ENCODE measurements at places on chromosomes 16 and 17.

DNA sequence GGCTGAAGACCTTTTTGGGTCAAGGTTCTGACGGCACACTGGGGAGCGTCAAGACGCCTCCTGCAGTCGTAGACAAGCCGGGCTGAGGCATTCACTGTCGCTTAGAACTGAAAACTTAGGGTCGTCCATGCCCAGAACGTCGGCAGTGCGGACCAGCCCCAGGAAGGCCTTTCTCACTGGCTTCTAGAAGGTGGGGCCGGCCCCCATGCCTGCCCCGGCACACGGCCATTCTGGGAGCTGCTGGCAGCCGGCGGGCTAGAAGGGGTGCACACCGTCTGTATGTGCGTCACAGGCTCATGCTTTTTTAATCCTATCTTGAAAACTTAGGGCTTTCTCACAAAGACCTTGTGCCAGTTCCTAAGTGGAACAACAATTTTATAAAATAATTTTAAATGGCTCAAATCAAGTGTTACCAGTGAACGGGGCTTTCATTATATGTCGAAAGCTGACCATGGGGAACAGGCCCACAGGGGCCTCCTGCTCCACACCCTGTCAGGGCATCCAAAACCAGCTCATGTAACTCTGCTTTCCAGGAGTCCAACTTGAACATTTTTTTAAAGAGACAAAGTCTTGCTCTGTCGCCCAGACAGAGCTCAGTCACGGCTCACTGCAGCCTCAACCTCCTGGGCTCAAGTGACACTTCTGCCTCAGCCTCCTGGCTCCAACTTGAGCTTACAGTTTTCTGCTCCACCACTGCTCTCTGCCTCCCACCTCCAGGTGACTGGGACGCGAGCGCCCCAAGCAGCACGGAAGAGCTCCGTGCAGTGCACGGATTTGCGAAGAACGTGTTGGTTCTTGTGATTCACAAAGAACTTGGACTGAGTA, 111.2 kb downstream of the ANKRD11 start:
- DNase-seq = no peak

- DNase-seq = peak; percentile 78
Observed at GRCh38 chr17:67474081-67474661, 97.1 kb downstream of the PITPNC1 start.

DNA sequence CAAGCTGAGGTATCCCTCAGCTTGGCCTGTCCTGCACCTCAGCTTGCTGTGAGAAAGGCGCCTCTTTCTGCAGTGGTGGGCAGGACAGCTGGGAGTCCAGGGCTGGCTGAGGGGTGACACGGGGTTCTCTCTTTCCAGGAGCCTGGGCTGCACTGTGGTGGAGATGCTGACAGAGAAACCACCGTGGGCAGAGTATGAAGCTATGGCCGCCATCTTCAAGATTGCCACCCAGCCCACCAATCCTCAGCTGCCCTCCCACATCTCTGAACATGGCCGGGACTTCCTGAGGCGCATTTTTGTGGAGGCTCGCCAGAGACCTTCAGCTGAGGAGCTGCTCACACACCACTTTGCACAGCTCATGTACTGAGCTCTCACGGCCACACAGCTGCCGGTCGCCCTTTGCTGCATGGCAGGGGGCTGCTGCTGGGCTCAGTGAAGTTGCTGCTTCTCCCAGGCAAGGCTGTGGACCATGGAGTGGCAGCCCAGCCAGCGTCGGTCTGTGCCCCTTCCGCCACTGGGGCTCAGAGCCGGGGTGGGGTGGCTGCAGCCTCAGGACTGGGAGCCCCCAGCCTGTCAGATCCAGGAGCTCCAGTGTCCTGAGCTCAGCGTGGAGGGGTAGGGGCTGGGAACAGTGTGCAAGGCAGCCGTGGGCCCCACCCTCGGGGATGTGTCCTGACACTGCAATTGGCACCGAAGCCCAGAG, 6.4 kb downstream of the LIMD2 start:
- no peak for DNase-seq

DNA sequence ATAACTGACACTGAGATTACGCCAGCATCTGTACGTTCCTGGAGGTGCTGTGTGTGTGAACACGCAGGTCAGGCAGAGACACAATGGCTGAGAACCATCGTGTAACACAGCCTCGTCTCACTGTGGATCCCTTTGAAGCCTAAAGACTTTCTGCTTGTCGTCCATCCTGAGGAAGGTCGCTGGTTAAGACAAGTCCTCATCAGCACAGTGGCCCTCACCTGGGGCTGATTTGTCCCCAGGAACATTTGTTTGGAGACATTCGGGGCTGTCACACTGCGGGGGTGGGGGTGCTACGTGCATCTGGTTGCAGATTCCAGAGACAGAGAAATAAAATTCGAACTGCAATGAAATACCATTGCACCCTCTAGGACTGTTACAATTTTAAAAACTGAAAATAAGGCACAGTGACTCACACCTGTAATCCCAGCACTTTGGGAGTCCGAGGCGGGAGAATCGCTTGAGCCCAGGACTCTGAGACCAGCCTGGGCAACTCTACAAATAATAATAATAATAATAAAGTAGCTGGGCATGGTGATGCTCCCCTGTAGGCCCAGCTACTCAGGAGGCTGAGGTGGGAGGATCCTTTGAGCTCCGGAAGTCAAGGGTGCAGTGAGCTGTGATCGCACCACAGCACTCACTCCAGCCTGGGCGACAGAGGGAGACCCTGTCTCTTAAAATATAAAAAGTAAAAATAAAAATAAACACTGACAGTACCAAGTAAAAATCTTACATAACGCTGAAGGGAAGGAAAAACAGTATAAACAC, 112.0 kb upstream of the METRNL start:
- DNase-seq = no peak

DNA sequence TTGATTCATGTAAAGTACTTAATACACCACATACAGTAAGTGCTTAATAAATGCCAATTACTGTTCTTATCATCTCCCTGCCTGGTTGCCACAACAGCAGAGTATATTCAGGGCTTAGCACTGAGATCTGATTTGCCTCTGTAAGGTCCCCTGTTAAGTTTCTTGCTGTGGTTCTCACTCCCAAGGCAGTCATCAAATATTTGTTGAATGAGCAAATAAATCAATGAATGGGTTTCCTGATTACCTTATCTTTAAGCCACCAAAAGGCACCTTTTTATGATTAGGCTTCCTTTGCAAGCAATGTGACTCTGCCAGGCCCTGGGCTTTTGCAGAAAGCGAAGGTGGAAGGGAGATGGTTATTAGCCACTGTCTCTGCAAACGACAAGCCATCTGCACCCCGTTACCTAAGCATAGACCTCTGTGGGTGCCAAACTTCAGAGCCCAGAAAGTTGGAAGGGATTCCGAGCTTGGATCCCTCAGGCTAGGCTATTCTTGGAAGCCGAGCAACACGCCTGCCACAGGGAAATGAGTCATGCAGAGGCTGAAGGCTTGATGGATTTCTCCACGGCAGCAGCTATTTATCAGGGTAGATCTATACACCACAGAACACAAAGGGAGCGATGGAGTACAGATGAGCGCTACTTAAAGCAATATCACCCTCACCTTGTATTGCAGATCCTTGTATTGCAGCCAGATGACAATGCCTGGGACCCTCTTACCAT, 102.0 kb downstream of the GRIN2A start:
- DNase-seq = peak; percentile 92

DNA sequence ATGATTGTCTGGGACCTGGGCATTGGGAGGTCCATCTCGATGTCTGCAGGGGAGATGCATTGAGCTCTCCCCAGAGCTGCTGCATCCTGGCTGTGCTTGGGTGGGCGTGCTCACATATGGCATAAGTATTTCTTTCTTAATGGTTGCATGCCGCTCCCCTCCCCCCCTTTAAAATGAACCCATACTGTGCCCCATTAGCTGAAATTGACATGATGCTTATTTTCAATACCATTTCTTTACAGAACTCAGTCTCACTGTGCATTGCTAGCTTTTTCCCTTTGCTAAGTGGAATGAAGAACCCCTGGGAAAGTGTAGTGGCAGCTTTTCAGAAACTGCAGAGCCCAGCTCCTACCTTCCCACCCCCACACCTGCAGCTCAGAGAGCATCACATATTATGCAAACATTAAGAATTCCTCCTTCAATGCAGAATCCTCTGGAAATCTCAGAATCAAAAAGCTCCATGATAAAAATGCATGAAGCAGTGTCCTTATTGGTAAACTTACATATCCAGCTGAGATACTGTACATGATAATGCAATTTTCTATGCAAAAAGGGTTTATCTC, 56.4 kb downstream of the HS3ST4 start:
- DNase-seq = no peak

DNA sequence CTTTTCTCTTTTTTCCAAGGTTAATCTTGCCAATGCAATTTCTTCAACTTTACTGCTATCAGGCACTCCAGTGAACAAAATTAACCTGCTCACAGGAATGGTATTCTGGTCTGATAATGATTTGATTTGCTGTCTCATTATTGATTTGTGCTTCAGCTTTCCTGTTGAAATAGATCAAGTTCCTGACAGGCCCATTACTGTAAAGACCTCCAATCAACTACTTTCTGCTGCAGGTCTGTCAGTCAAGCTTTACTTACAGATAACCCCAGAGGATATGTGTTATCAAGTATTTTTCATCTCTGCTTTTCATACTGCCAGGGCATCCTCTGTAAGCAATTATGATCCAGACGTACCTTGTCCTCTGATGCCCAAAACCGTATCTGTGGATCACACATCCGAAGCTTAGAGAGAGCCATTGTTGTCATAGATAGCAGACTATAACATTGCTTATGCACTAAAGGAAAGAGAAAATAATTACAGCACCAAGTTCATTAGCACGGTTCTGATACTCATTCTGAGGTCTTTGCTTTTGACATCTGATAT, 215.6 kb downstream of the PHKB start:
- no peak for DNase-seq

Measured in fibroblast of skin of abdomen (primary cell).